ENCODE measurements at places on chromosomes 1 and 21.

DNA sequence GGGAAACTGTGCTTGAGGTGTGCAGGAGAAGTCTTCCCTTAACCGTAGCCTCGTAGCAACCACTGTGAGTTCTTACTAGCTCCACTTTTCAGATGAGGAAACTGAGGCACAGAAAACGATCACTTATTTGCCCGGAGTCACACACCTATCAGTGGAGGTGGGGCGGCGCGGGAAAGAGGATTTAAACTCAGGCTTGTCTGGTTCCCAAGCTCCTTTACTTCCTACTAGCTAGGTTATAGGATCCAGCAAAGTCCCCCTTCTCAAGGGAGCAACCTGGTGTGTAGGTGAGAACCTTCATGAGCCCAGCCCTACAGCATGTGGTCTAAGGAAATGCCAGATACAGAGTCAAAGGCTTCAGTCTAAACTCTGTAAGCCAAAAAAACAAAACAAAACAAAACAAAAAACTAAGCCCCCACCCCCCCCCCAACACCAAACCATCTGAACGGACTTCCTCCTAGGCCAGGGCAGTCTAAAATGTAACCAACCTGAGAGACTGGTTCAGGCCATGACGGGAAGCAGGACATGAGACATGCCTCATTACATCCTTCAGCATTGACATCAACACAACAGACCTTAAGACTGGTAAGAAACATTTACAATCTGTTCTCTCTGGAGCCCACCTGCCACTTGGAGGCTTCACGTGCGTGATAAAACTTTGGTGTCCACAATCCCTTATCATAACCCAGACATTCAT lies 709 bp upstream of the FBXO42 start:
- DNase-seq = no peak

DNA sequence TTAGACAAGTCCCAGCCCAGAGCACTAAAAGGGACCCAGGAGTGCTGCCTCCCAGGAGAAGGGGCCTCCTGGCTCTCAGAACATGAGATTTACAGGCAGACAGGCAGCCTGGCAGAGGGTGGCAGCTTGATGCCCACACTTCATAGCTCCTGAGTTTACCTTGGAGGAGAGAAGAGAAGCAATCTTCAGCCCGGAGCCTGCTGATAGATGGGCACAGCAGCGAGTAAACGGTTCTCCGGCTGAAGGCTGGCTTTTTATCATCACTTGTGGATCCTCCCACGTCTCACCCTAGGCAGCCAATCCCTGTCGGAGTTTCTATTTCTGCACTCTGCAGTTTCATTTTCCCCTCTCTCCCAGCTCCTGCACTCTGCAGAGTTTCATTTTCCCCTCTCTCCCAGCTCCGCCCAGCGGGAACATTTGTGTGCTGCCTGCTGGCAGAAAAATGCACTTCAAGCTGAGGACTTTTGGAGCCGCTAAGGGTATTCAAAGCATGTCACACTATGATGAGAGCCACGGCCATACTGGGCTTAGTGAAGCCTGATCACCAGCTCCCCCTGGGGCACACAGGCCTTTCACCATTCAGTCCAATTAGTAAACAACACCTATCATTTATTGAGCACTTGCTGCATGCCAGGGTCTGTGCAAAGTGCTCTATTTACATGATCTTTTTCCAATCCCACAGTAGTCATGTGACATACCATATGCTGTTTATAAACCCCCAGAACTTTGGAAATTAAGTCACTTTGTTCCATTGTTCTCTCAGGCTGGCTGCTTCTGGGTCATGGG lies at the start of gene IFI6:
IFI6 (minus strand) TSS at position 229 of the 786 bp plus-strand sequence. CDS start 2,878 bp downstream, outside the sequence.
- DNase-seq = peak; percentile 91

DNA sequence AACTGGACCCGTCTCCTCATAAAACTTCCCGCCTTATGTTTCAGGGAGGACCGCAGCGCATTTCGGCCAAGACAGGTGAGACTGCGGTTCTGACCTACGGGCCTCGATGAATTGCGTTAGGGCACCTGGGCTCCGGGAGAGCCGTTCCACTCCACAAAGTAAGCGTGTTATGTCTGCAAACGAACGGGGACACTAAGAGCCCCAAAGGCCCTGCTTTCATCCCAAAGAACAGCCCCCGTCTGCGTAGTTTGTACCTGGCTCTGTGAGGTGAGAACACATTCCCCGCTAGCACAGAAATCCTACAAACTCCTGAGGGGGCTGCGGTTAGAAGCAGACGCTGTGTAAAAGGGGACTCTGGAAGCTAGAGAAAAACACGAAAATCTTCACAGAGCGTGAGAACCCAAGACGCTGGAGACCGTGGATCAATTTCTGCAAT lies 41.6 kb upstream of the PPIAL4F start:
- no peak for DNase-seq

DNA sequence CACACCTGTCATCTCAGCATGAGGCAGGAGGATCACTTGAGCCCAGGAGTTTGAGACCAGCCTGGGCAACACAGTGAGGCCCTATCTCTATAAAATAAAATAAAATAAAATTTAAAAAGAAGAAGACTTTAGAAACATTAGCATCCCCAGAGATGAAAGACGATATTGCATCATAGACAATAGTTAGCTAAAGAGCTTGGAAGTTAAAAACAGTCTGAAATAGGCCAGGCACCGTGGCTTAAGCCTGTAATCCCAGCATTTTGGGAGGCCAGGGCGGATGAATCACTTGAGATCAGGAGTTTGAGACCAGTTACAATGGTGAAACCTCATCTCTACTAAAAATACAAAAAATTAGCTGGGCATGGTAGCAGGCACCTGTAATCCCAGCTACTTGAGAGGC lies 59.3 kb downstream of the RIMS3 start:
- no peak for DNase-seq

Data from mucosa of gallbladder (tissue), 1 donor.